ENCODE measurements at places on chromosomes 16 and 17.

DNA sequence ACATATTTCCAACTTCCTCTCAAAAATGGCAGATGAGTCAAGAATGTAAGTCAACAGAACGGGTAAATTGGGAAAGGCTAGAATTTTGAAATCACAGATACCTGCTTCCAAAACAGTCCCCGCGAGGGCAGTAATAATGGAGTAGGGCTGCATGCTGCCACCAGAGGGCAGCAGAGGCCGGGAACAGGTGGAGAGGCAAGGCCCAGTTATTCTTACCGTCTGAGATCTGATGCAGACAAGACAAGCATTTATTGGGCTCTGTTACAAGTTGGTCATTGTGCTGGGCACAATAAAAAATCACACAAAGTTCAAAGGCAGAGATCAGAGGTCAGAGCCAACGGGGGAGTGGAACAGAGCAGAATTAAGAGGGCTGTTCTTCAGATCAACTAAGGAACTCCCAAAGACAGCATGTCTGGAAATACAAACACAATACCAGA is 8.8 kb upstream of the MLKL start:
- DNase-seq: peak; percentile 82

DNA sequence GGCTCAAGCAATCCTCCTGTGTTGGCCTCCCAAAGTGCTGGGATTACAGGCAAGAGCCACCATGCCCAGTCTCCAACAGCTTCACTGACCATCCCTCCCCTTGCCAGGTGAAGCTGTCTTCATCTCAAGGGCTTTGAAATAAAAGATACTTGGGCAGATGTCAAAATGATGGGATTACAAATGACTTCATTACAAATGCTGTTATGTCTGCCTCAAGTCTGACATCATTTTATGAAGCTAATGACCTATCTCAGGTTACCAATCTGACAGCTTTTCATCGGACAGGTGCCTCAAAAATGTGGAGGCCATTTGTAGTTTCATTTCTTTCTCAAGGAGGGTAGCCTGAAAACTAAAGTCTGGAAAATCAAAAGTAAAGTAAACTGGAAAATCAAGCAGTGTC is 323.7 kb upstream of the TBX2 start:
- DNase-seq: no peak

GRCh38 chr17:8894673-8895578 is 27.5 kb upstream of the PIK3R6 start:
- DNase-seq: no peak

DNA sequence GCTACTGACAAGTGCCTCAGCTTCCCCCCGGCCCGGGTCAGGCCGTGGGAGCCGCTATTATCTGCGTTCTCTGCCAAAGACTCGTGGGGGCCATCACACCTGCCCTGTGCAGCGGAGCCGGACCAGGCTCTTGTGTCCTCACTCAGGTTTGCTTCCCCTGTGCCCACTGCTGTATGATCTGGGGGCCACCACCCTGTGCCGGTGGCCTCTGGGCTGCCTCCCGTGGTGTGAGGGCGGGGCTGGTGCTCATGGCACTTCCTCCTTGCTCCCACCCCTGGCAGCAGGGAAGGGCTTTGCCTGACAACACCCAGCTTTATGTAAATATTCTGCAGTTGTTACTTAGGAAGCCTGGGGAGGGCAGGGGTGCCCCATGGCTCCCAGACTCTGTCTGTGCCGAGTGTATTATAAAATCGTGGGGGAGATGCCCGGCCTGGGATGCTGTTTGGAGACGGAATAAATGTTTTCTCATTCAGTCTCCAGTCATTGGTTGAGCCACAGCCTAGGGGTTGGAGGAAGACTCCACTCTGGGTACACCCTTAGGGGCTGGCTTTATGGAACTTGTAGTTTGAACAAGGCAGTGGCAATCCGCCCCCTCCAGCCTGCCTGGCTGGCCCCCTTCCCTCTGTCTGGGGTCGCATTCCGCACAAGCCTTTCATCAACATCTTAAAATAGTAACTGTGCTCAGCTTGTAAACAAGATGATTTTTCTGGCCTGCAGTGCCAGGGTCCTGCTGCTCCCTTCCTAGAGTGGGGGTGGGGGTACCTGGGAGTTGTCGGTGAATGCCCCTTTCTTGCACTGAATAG is 4.1 kb downstream of the SYNGR2 start:
- DNase-seq: no peak

GRCh38 chr17:507441-507840 is 154.8 kb upstream of the RPH3AL start:
- no peak for DNase-seq

DNA sequence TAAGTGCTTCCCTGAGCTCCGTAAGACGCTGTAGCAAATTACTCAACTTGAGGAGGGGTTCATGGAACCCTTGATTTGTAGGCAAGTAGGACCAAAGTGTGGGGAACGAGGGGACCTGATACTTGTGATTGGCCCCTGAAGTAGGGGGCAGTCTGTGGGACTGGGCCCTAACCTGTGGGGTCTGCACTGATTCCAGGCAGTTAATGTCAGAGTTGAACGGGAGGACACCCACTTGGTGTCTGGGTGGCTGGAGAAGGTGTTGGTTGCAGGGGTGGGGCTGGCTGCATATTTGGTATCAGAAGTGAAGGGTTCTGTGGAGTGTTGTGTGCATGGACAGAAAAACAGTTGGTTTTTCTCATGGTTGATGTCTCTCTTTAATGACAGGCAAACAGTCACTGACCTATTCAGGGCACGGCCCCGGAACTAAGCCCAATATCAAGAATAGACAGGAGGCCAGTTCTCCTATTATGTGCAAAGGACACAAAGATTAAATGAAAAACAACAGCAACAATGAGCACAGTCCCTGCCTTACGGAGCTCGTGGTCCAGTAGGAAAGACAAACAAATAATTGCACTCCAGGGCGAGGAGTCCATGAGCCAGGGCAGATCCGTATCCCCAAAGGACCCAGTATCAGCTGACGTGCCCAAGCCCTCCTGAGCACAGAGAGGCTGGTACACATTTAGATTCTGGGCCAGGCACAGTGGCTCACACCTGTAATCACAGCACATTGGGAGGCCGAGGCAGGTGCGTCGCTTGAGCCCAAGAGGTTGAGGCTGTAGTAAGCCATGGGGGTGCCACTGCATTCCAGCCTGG is 19.2 kb downstream of the MXRA7 start:
- DNase-seq: no peak

GRCh38 chr17:45282683-45283644 is 21.1 kb upstream of the SPATA32 start:
- DNase-seq: peak; percentile 65

- no peak for DNase-seq
Measured at GRCh38 chr17:39219647-39220154, 6.0 kb downstream of the STAC2 start.

DNA sequence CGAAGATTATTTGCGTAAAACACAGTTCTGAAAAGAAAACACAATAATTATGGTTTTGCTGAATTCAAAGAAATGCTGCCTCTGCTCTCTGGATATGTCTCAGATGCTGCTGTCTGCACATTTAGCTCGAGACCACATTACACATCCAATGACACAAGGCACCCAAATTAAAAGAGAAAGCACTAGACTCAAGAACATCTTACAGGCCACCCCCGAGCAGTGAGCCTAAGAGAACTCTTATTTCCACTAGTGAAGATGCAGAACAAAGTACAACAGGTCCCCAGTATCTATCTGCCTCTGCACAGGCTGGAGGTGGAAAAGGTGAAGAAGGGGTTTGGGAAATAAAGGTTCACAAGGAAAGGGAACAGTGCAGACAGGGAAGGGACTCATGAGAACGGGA is 33.5 kb downstream of the GRB2 start:
- DNase-seq: no peak

GRCh38 chr17:65553009-65553645 is 8.3 kb downstream of the AXIN2 start:
- DNase-seq: no peak

- DNase-seq: no peak
Measured at GRCh38 chr17:78349891-78350642, 9.8 kb downstream of the SOCS3 start.

- no peak for DNase-seq
Measured at GRCh38 chr17:27746881-27747280, 53.4 kb downstream of the NOS2 start.

- DNase-seq: no peak
Measured at GRCh38 chr17:56679115-56679776, 85.7 kb downstream of the NOG start.

DNA sequence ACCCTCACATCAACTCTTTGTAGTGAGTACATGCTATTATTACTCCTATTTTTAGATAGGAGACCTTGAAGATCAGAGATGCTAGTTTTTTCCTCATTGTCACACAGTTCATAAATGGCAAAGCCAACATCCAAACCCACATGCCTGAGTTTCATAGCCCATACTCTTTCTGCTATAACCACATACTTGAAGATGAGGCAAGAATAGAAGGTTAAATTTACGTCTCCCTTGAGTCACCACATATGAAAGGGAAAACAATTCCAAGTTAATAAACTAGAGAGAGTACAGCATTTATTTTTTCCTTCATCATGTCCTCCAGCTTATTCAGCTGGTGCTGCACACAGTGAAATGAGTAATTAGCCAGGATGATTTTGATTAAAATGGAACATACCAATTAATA is 23.7 kb downstream of the NUDT7 start:
- DNase-seq: no peak

- no peak for DNase-seq
Measured at GRCh38 chr17:73657473-73658116, 13.3 kb upstream of the SDK2 start.

DNA sequence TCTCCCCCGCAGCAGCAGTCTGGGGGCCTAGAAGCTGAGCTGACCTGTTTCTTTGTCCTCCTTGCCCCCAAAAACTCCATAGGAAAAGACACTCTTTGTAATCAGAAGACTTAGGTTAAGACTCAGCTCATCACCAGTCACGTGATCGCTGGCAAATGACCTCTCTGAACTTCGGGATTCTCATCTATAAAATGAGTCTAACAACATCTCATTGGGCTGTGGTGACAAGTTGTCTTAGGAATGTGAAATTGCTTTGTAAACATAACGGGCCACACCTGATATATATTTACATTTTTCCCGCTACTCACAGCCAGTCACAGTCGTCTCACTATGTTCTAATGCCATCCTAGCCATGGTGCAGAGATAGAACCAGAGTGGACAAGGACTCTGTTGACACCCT is 86.0 kb upstream of the LHX1 start:
- no peak for DNase-seq

- DNase-seq: no peak
Measured at GRCh38 chr16:22624038-22624799, 113.5 kb downstream of the NPIPB5 start.

DNA sequence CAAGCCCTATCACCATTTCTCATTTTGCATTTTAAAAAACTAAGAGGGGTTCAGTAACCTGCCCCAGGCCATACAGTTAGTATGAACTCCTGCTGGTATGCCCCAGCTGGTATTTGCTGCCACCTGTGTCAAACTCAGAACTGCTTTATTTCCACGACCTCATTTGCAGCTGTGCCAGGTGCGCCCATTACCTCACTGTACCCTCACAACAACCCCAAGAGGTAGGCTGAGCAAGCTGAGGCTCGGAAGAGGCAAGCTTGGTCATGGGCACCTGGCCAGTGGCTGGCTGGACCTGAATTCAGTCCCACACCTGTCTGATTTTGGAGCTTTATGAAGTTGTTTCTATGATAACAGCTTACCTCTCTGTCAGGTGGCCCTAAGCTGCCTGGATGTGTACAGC is 7.6 kb downstream of the EPN2 start:
- DNase-seq: no peak

DNA sequence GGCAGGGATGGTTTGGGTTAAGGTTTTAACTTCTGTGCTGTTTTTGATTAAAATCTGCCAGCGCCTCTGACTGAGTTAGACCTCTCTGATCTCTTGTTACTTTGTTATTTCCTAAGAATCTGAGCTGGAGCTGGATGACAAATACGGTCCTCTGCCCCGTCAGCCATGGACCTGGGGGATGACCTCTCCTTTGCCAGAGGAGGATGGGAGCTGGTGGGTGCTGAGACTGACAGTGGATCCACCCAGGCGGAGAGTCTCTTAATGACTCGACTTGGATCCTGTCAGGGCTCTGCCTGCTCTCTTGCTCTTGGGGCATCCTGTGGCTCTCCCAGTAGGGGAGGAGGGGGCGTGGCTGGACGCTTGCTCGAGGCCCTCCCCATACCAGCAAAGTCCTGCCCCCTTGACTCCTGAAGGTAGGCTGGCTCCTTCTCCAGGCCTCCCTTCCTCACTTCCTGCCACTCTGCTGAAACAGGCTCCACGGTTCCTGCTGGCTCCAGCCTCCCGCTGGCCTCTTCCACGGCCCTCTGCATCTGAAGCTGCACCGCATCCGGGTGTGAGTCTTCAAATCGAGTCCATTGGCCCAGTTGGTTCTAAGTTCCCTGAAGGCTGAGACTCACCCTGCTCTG is 24.8 kb upstream of the MAP3K14 start:
- no peak for DNase-seq

- DNase-seq: no peak
Measured at GRCh38 chr17:49549691-49550678, 25.7 kb upstream of the NXPH3 start.

DNA sequence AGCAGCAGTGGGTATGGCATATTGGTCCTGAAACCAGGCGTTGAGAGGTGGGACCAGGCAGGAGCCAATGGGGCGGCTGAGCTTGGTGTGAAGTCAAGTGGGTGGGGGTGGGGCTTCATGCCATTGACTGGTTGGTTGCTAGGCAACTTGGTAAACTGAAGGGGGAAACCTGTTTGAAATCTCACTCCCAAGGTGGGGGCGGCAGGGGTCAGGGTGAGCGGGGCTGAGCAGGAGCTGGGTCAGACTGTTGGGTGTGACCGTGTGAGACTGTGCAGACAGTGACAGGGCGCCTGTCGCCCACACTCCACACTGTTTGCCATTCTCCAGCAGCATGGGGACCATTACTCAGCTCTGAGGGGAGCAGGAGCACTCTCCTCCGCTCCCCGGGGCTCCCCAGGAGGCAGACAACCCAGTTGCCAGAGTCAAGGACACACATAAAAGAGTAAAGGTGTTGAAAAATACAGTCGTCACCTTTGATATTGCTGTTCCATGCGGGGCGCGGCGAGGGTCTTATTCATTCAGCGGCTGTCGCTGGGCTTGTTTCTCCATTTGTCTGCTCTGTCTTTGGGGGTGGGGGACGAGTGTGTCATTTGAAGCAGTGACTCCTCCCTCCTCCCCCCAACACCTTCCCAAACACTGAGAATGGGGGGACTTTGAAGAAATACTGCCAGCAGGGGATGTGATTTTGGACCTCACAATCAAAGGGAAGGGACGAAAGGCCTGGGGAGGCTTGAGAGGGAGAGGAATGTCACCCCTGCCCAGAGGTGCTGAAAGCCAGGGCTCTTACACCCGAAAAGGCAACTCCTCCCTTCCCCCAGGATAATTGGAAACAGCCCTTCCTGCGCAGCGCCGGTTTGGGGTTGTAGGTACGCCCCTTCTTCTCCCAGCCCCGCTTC is 1.2 kb upstream of the EFNB3 start:
- DNase-seq: no peak

GRCh38 chr17:15451680-15452079 is 15.7 kb downstream of the CDRT4 start:
- no peak for DNase-seq

GRCh38 chr17:36203335-36203734 is 6.8 kb upstream of the CCL3L1 start:
- no peak for DNase-seq

DNA sequence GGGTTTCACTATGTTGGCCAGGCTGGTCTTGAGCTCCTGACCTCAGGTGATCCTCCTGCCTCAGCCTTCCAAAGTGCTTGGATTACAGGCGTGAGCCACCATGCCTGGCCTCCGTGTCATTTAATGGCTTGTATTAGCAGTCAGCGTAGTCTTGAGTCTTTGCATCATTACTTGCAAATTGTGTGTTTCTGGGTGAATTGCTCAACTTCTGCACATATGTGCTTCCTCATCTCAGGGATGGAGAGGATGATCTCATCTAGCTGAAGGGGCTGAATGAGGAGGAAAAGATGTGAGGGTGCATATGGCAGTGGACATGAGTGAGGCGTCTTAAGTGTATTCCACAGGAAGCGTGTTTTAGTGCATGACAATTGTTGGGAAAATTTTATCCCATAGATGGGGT is 155.8 kb downstream of the SNX29 start:
- no peak for DNase-seq

All from dorsolateral prefrontal cortex (tissue), 122 donors.